Stimulated activated CD4-positive, alpha-beta T cell treated with anti-CD3 and anti-CD28 coated beads, TNF-alpha, amount 100 ng/mL, for 1 hour (primary cell): ENCODE measurements at places on chromosomes 4 and X.

DNA sequence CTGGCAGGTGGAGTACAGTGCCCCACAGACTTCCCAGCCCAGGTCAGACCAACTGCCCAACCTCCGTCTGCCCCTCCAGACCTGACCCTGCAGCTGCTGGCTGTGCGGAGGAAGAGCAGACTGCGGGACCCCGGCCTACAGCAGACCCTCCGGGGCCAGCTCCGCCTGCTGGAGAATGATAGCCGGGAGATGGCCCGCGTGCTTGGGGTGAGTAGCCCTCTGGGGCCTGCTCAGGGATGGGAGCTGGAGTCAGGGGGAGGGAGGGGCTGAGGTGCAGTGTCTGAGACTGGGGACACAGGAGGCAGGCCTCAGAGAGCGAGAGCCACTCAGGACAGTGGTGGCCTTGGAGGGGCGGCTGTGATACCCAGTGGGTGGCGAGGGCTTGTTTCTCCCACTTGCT lies 13.5 kb downstream of the SH3TC1 start:
- DNase-seq = no peak

GRCh38 chrX:46865281-46865680 lies 28.4 kb downstream of the RP2 start:
- DNase-seq = no peak

DNA sequence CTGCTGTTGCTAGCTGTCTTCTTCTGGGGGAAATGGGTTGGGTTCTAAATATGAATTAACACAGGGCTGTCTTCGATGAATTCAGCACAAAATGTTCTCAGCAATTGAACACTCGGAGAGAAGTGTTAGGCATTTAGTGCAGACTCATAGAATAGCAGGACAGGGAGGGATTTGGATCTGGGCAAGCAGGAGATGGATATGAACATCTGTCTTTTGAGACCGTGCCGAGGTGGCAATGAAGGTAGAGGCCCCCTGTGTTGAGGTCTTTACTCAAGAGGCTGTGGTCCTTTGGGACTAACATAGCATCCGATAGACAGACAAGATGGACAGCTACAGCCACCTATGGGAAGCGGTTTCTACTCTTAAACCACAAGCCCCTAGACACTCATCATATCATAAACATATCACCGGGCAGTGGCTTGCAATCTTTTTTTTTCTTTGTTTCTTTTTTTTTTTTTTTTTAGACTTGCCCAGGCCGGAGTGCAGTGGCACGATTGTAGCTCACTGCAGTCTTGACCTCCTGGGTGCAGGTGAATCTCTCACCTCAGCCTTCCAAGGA lies 6.7 kb downstream of the CD99 start:
- DNase-seq = no peak

GRCh38 chrX:106510713-106511403 lies 100.9 kb upstream of the RADX start:
- no peak for DNase-seq

DNA sequence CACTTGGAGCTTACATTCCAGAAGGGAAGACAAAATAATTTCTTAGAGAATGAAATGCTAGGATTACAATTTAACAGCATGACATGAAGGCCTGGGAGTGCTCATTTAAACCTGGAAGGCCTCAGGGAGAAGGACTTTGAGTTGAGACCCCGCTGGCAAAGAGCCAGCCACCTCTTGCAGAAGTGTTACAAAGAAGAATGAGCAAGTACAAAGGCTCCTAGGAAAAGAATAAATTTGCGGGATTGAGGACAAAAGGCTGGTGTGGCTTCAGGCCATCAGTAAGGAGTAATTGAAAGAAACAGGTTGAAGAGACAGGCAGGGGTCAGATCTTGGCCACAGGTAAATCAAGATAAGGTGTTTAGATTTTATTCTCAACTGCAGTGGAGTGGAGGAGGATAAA lies 3.1 kb upstream of the ELOVL6 start:
- DNase-seq = no peak

GRCh38 chr4:26713563-26714151 lies 129.8 kb downstream of the TBC1D19 start:
- DNase-seq = no peak

DNA sequence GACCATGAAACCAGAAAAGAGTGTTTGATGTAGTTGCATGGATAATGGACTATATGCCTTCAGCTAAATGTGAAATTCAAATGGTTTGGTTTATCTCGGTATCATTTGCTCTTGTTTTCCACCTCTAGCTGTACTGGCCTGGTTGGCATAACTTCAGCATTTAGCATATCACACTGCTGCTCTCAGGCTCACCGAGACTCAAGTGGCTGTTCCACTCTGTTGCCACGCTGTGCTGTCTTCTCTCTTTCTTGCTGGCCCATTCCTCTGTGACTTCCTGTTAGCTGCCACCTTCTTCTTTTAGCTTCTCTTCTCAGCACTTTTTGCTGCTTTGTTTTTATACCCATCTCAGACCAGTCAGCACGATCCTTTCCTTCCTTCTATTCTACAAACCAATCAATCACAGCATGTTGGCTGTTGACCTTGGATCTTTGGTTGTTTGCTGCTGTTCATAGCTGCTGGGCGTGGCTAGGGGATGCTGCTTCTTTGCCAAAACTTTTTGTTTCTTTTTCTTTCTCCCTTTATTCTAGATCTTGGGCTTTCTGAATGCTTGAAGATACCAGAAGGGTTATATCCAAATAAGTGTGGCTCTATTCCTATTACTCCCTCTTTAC lies 24.0 kb downstream of the INTS6L start:
- no peak for DNase-seq

DNA sequence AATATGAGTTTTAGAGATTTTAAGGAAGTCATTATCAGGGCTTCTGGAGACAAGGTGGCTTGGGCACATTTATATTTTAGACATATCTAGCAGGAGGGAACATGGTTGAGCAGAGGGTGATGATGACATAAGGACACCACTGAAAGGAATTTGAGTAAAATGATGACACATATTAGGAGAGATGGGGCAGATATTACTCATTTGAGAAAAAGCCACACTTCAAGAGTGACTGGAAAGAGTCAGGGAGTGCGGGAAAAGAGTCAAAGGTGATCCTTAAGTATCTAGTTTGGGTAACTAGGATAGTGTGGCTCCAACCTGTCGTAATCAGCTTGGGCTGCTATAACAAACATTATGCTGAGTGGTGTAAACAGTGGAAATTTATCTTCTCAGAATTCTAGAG lies 377.7 kb downstream of the PACRGL start:
- DNase-seq = no peak

- no peak for DNase-seq
Measured at GRCh38 chr4:129998436-129999150, 902.6 kb downstream of the C4orf33 start.

DNA sequence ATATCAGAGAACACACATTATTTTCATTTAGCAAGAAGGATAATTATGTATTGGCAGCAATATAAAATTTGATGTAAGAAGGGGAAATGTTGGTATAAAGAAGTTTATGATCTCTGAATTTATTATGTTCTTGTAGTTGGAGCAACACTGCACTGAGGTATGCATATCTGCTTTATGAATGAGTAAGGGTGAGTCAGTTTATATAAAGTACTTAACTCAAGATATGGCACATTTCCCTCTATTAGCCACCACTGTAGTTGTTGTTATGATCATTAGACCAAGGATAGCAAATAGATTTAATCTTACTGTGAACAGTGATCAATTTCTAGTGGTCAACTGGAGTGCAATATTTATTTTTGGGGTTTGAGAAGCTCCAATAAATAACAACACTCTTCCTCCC lies 66.6 kb downstream of the SNX25 start:
- DNase-seq = no peak

- DNase-seq = no peak
Measured at GRCh38 chr4:17232566-17233253, 279.2 kb downstream of the QDPR start.

GRCh38 chr4:101348995-101349800 lies 1.9 kb upstream of the PPP3CA start:
- no peak for DNase-seq

- no peak for DNase-seq
Measured at GRCh38 chr4:67581208-67581857, 22.8 kb downstream of the STAP1 start.

DNA sequence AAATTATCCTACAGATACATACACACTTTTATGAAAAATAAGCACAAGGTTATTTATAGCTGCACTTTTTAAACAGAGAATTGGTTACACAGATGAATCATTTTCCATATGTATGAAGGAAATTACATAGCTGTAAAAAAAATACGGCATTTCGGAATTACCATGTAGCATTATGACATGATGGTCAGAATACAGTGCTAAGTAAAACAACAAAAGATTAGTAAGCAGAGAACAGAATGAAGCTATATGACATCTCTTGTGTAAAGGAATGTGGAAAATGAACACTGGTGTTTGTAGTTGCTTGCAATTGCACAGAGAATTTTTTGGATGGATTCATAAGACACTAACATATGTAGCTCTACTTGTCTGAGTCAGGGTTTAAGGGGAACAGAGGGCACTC lies 1222.0 kb upstream of the PRKX start:
- DNase-seq = no peak

- DNase-seq = no peak
Measured at GRCh38 chr4:102042871-102043802, 252.6 kb downstream of the BANK1 start.

DNA sequence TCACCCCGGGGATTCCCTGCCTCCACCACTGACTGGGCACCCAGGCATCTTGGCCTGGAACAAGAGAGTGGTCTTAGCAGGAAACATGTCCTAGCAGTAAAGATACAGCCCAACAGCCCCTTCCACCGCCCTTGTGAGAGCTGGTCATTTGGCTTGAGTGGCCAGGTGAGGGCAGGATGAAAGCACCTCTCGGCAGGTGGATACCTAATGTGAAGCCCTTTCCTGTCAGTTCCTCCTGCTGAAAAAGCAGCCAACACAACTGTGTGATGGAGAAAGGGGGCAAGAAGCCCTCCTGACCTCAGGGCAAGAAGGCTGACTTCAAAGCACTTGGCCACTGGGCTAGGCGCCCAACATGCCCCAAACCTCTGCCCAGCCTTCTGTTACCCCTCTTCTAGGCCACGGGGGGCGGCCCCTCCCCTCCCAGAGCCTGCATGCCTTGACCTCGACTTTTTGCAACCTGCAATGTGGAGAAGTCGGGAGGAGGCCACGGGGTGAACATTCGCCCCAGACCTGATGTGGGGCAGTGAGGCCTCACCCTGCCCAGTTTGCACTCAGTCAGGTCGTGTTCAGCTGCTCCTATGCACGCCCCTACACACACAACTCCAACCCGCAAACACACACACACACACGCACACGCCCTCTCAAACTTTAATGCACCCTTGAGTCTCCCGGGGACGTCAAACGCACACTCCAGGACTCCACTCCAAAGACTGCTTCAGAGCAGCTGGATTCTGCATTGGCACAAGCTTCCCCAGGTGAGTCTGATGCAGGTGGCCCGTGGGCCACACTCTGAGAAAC lies 1.1 kb downstream of the LGI2 start:
- DNase-seq = no peak

DNA sequence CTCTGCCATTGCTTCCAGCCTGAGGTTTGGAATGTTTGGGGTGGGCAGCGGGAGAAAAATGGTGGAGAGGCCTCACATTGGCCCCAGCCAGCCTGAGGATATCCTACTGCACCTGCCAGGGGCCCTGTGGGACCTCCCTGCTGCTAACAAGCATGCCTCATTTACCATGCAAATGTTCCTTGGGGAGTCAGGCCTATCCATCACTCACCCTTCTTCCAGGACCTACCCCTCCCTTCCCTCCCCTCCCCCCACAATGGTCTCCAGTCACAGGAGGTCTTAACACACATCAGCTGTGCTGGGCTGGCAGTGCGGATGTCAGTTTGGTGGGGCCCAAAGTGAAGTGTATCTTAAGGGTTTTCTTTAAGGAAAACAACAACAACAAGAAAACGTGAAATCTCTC lies 139.2 kb downstream of the SHOX start:
- DNase-seq = no peak

DNA sequence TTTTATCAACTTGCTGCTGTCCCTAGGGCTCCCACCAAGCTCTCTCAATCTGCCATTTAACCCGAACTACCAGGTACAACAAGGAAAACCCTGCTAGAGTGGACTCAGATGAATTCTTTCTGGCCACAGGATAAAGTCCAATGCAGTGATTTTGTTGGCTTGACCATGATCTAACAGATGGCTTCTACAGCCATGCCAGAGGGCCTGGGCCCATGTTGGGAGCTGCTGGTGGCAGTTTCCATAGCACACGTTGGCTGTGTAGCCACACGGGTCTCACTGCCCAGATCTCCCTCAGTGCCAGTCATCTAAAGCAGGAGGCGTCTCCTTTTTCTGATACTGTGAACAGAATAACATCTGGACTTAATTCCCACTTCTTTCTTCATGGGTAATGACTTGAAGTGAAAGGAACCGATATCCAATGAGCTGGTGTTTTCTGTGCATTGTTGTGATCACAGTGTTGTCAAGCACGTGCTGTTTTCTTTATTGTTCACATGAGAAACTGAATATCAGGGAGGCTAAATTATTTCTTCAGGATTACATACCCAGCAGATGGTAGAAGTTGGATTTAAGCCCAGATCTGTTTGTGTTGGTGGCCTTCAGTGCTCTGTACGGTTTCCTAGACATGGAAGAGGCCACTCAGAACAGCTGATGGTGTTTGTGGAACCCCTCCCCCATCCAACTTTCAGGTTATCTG lies 85.2 kb upstream of the CLCN4 start:
- DNase-seq = no peak

DNA sequence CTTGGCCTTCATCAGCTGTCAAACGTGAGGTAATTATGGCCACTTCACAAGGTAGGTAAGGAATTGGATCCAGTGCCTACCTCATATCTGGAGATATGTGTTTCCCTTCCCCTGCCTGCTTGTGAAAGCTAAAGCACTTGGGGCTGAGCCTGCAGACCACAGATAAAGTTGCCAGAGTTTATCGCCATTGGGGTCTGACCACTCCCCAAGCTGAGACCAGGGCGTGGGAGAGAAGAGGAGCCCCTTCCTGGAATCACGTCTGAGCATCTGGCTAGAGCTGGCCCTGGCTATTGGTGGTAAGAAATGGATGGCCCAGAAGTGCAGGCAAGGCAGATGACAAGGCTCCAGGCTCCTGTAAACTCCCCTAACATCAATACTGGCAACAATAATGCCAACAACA lies 2.7 kb downstream of the ALAS2 start:
- DNase-seq = no peak

DNA sequence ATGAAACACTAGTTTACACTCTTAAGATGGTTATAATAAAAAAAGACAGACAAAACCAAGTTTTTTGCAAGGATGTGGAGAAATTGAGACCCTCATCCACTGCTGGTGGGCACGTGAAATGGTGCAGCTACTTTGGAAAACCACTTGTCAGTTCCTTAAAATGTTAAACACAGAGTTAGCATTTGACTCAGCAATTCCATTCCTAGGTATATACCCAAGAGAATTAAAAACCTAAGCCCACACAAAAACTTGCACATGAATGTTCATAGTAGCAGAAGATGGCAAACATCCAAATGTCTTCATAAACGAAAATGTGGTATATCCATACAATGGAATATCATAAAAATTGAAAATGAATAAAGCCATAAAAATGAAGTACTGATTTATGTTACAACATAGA lies 75.4 kb downstream of the ZNF827 start:
- DNase-seq = no peak

GRCh38 chr4:124191329-124191728 lies 521.2 kb downstream of the ANKRD50 start:
- DNase-seq = no peak

GRCh38 chr4:101103381-101104142 lies 243.8 kb downstream of the PPP3CA start:
- no peak for DNase-seq
